Vagina (tissue), 2 donors: ENCODE measurements at places on chromosomes 3 and 15.

DNA sequence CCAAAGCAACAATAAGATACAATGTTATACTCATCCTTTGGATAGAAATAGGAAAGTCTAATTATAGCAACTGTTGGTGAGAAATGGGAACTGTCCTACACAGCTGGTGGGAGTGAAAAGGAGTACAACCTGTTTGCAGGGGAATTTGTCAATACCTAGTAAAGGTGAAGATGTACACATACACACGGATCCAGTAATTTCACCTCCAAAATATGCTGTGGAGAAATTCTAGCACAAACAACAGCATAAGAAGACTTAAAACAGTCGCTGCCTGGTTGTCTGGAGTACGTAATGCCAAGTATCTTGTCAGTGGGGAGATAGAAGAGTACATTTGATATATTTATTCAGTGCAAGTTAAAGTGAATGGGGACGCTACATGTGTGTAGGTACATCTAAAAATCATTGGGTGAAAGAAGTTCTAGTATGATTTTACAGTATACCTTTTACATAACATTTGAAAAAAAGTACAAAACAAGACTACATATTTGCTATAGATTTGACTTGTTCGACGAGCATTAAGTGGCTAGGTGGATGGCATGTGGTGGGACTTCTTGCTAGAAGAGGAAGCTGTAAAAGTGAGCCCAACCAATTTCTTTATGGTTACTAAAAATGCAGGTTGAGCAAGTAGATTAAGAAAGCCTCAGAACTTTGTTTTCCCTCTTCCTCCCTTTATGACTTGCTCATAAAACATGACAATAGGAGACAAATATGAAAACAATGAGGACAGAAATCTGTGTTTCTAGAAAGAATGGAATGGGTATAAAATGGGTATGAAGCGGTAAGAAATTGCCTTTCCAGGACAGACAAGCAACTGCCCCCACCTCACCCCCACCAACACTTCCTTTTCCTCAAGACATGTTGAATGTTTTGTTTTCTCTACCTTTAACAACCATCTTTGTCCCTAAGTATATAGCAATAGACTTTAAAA, 50.2 kb upstream of the CCR4 start:
- no peak for DNase-seq

GRCh38 chr3:28117598-28117997, 123.8 kb upstream of the CMC1 start:
- no peak for DNase-seq

- no peak for DNase-seq
These were observed 313.2 kb downstream of the POLQ start for GRCh38 chr3:121232309-121233225.

GRCh38 chr3:99873269-99874102, 55.8 kb downstream of the CMSS1 start:
- DNase-seq: no peak

- DNase-seq: no peak
These were observed 608.1 kb downstream of the ZNF385D start for GRCh38 chr3:21142949-21143348.

GRCh38 chr3:177744873-177745606, 547.8 kb upstream of the TBL1XR1 start:
- no peak for DNase-seq

- no peak for DNase-seq
These were observed 91.1 kb upstream of the ATP11B start for GRCh38 chr3:182702216-182702615.

- no peak for DNase-seq
These were observed 7.8 kb downstream of the CAMK1 start for GRCh38 chr3:9761919-9762318.

DNA sequence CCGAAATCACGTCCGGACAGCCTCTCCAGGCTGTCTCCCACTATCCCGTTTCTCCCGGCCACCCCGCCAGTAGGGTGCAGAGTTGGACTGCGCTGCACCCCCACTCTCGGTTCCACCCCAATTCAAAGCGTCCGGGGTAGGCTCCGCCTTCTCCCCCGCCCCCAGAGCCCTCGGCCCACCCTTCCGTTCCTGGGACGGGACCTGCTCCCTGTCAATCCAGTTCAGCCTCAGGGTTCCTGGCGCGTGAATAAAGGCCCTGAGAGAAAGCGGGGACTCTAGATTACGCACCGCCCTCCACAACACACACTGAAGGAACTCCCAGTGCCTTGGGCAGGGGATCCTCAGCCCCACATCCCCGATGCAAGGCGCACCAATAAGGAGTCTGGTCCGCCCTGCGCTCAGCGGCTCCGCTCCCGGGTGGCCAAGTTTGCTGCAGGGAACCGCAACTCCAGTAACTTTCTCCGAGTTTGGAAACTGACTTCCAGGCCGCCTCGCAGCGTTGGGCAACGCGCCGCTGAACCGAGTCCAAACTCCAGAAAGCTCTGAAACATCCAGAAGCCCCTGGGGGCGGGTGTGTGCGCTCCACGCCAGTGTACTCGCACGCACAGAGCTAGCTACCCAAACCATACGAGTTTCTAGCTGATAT, 1.9 kb downstream of the ADAMTS9 start:
- DNase-seq: no peak

- DNase-seq: no peak
These were observed 231.2 kb downstream of the BBX start for GRCh38 chr3:107753976-107754375.

DNA sequence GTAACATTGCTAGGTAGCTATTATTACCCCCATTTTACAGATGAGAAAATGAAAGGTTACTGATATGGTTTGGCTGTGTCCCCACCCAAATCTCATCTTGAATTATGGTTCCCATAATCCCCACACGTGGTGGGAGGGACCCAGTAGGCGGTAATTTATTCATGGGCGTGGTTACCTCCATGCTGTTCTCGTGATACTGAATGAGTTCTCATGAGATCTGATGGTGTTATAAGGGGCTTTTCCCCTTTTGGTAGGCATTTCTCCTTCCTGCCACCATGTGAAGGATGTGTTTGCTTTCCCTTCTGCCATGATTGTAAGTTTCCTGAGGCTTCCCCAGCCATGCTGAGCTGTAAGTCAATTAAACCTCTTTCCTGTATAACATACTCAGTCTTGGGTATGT, 252.1 kb downstream of the OPA1 start:
- no peak for DNase-seq

DNA sequence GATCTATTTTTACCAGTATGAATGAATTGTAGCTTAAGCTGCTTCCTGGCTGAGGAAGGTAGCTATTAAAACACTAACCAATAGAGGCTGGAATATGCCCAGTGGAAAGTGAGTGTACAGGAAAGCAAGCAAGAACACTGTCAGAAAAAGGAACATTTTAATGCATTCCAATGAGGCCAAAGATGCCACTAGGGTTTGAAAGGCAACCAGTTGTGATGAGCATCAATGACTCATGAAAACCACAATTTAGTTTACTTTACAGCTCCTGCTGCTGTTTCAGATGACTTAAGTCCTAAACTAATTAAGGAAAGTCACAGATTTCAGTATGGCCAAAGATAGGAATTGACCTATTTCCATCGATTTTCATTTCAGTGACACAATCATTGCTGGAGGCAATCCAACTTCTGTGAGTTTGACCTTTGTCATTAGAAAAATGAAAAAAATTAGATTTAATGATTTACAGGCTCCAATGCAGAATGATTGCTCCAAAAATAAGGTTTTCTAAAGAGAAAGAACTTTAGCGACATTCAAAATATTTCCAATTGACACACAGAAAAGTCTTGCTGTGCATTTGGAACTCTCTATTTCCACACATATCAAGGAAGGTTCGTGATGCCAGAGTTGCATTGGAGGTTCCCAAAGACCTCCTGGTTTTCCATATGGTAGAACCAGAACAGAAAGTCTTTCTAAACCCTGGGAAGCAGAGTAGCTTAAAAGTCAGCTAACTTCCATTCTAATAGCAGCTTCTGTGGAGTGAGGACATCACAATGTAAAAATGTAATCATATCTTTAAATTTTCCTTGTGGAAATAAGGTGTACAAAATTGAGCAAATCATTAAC, 103.0 kb downstream of the SUCNR1 start:
- DNase-seq: no peak

- DNase-seq: no peak
These were observed 1.3 kb downstream of the ELL3 start for GRCh38 chr15:43775411-43775965.
